ENCODE measurements at places on chromosomes 2 and 18. TPM values are rescaled to one million over a fixed set of nuclear protein-coding genes. Genes with fewer than 3 reads are reported as not detected.

DNA sequence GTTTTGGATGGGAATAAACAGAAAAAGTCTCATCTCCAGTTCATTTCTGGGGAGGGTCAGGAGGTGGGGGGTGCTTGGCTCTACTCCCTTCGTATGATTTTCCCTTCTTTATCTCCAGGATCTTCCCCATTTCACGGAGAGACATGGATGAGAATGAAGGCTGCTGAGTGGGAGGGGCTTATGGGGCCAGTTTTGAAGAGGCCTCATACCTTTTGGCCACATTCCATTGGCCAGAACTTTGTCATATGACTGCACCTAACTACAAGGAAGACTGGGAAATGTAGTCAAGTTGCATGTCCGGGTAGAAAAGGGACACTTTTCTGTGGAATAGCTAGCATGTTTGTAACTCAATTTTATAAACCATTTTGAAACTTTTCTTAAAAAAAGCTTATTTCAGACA lies 117.6 kb downstream of the NEDD4L start:
- no peak overlapping the region for H3K27ac ChIP-seq
- H3K36me3 ChIP-seq = no peaks in the 10 kb centered on the region
- no peaks in the 10 kb centered on the region for H3K4me1 ChIP-seq
- DNase-seq = no peak

DNA sequence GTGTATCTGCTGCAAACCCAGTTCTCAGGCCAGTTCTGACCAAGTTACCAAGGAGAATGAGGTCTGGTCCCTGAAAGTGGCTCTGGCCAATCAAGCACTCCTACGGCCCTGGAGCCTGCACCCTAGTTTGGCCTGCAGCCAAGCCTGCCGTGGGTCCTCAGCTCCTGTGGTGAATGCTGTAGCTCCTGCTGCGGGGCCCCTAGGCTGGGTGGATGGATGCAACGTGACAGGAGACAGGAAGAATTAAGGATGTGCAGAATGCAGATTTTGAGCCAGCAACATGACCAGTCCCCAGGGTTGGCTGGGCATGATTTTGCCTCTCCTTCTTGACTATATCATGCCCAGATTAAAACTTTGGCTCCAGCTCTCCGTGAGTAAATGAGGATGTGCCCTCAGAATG lies 97.2 kb downstream of the SMAD7 start:
- H3K4me1 ChIP-seq = no peaks in the 10 kb centered on the region
- no peaks in the 10 kb centered on the region for H3K27me3 ChIP-seq
- H3K36me3 ChIP-seq = no peaks in the 10 kb centered on the region
- no peak for DNase-seq

GRCh38 chr18:50649821-50650220 lies 89.9 kb downstream of the MAPK4 start:
- DNase-seq = no peak
- no peak overlapping the region for H3K4me3 ChIP-seq
- H3K4me1 ChIP-seq = no peaks in the 10 kb centered on the region
- H3K36me3 ChIP-seq = no peaks in the 10 kb centered on the region
- no peaks in the 10 kb centered on the region for H3K27me3 ChIP-seq
- H3K27ac ChIP-seq = no peak overlapping the region

- H3K4me1 ChIP-seq = peaks cover 9% of the 10 kb centered on the region
- H3K36me3 ChIP-seq = no peaks in the 10 kb centered on the region
- DNase-seq = no peak
- H3K27ac ChIP-seq = no peak overlapping the region
- peaks cover 12% of the 10 kb centered on the region for H3K27me3 ChIP-seq
These were observed 5.4 kb upstream of the MTCL1 start for GRCh38 chr18:8699948-8700347.

- no peak for DNase-seq
- H3K27me3 ChIP-seq = no peaks in the 10 kb centered on the region
- no peaks in the 10 kb centered on the region for H3K36me3 ChIP-seq
- no peak overlapping the region for H3K4me3 ChIP-seq
- H3K27ac ChIP-seq = no peak overlapping the region
These were observed 242.5 kb downstream of the MYCN start for GRCh38 chr2:16182841-16183240.

DNA sequence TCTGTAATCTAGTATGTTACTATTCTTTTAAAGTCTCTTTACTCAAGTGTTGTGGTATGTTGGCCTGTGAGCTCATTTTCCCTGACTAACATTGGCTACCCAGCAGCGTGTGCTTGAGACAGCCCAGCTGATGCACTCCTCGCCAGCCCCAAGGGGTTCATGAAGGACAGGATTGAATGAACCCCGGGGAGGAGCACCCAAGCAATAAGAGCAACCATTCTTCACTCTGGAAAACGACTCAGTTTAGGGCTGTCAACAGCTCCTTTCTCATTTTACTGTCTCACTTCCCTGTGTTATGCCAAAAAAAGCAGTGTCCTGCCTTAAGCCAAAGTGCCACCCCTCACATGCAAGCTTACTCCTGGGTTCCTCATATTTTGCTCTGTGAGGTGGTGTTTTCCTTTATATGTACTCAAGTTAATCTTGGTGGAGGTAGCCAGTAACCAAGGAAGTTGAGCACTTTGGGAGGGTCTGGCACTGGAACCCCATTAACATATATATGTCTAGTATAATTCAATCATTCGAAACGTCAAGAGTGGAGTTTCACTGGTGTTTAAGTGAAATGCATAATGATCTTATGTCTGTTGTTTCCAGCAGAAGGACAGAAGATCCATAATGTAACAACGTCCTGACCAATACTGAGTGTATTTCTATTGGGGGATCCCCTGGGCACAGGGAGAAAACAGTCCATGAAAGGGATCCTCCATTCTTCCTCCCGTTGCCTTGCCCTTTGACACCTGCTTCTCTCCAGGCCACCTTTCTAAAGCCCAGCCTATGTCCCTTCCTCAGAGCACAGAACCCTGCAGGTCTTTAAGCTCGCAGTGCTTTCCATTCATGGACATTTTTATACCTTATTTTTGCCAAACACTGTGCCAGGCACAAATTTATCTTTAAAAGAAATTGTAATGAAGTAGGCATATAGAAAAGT lies 43.2 kb downstream of the ATIC start:
- H3K36me3 ChIP-seq = peaks cover 2% of the 10 kb centered on the region
- no peaks in the 10 kb centered on the region for H3K4me1 ChIP-seq
- no peak for DNase-seq
- H3K27ac ChIP-seq = no peak overlapping the region
- no peaks in the 10 kb centered on the region for H3K27me3 ChIP-seq

DNA sequence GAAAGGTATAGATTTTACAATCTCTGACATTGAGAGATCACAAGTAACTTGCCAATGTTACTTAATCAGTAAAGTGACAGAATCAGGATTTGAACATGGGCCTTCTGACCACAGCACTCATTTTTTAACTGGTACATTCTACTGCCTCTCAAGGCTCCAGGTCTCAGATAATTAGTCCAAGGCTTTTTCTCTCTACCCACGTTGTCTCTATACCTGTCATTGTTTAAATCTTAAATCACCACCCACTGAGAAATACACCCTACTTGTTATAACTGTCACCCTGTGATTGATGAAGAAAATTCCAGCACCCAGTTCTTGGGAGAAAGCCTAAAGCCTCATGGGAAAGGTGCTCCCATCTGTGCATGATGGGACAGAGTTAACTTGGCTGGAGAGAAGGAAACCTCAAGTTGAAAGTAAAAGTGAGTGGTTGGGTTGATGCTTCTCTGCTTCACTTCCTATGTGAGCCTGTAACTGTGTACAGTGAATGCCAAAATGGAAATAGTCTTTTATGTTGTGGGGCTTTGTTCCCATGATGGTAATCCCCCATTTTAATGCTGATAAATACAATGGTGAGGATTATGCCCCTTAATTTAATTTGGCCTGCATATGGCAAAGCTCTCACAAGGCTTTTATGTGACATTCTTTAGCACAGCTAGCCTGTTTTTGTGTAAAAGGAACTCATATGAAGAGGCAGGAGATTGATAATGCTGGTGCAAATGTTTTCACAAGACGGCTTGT lies 190.1 kb upstream of the SP5 start:
- no peak overlapping the region for H3K4me3 ChIP-seq
- H3K27ac ChIP-seq = no peak overlapping the region
- H3K27me3 ChIP-seq = peaks cover 4% of the 10 kb centered on the region
- no peaks in the 10 kb centered on the region for H3K36me3 ChIP-seq
- no peak for DNase-seq

DNA sequence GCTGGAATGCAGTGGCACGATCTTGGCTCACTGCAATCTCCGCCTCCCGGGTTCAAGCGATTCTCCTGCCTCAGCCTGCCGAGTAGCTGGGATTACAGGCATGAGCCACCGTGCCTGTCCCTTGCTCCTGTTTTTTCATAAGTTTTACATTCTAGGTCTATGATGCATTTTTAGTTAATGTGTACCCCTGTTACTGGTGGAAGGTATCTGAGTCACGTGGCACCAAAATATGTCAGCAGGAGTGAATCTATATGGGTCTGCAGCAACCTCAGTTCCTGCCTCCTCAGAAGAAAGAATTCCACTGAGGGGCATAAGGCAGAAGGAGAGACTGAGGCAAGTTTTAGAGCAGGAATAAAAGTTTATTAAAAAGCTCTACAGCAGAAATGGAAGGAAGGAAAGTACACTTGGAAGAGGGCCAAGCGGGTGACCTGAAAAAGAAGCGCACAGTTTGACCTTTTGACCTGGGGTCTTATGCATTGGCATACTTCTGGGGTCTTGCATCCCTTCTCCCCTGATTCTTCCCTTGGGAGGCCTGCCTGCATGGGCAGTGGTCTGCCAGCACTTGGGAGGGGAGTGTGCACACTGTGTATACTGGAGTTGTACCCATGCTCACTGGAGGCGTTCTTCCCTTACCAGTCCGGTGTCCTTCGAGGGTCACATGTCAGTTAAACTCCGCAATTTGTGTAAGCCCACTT lies 1.1 kb upstream of the MFSD2B start:
- peaks cover 12% of the 10 kb centered on the region for H3K4me1 ChIP-seq
- H3K4me3 ChIP-seq = no peak overlapping the region
- no peak overlapping the region for H3K27ac ChIP-seq
- no peaks in the 10 kb centered on the region for H3K36me3 ChIP-seq
- DNase-seq = no peak

DNA sequence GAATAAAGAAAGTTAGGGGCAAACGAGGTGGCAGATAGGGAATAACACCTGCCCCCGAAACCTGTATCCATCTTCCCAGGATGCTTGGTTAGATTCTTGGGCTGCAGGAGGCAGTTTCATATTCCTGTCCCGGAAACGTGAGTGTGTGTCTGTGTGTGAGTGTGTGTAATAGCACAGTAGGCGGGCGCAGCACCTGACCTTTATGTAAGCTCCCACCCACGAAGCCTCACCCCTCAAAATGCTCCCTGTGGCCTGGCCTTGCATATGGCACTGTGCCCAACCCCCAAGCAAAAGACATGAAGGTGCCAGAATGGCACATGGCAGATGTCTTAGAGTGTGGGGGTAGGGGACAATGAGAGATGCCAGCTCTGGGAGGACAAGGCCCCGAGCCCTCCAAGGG lies 48.9 kb downstream of the EFR3B start:
- no peaks in the 10 kb centered on the region for H3K27me3 ChIP-seq
- H3K4me3 ChIP-seq = no peak overlapping the region
- DNase-seq = no peak
- H3K4me1 ChIP-seq = no peaks in the 10 kb centered on the region

Gene LRRC30
- total RNA-seq = not detected

Gene PKP4
- 21.9 TPM for total RNA-seq

Gene OTOS
- total RNA-seq = not detected

Gene MC2R
- not detected for total RNA-seq

Gene CGREF1
- total RNA-seq = not detected
